ENCODE measurements at places on chromosomes 5 and 9.
A peak's percentile ranks its signal among the peaks of the same experiment; 100 is the strongest.

- no peak for DNase-seq
Observed at GRCh38 chr9:97602430-97602829, 30.7 kb downstream of the TSTD2 start.

GRCh38 chr9:8337834-8338766 lies 538.5 kb upstream of the DMAC1 start:
- DNase-seq, result no peak

DNA sequence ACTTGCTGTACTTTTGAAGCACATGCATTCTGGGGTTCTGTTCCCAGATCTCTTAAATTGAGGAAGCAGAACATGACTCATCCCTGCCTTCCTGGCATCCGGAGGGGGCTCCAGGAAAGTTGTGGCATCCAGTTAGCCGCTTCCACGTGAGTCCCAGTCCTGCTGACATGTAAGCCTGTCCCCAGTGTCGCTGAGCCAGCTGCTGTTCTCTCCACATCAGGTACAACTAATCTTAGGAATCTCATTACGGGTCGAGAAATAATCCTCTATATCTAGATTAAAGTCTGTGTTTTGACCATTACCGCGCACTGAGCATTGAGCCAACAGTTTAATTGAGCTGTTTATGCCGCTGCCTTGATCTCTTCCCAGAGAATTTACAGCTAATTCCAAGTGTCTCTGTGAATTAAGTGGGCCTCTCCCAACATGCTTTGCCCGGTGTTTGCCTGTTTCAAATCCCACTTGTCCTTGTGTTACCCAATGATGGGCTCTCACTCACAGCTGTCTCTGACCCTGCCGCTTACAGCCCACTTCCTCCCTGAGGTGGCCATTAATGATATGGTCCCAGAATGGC lies 10.5 kb upstream of the SHB start:
- no peak for DNase-seq

- DNase-seq, result no peak
Observed at GRCh38 chr5:107808671-107809137, 138.0 kb upstream of the EFNA5 start.

GRCh38 chr5:63831381-63831780 lies 130.9 kb downstream of the HTR1A start:
- DNase-seq, result no peak

GRCh38 chr9:99124534-99125255 lies 19.8 kb downstream of the TGFBR1 start:
- DNase-seq, result no peak

DNA sequence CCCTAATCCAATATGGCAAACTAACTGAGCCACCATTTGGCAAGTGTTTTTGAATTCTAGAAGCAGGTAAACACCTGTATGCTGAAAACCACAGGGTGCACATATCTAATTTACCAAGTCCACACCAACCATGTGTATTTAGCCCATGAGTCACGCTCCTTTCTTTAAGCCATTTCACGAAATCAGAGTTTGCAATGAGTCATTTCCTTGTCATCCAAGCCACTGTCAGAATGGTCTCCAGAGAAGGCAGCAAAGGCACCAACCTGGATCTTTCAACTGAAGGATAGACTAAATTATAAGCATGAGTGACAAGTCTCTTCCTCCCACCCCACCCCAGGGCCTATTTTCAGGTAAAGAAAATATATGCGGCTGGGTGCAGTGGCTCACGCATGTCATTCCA lies 110.0 kb downstream of the PAX5 start:
- DNase-seq, result peak; percentile 20

DNA sequence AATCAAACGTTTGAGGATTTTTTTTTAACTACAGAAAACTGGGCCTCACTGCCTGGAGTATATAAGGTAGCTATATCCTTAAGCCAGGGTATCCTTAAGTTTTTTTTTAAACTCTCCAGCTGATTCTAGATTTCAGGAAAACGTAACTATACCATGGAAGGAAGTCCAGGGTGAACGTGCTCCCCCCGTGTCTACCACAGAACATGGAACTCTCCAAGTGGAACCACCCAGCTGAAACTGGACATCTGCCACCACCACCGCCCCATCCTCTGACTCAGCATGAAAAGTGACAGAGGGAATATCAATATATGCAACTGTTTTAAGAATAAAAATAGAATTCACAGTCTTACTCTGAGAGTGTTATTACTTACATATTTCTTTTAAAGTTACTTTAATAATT lies 61.3 kb downstream of the DROSHA start:
- no peak for DNase-seq

DNA sequence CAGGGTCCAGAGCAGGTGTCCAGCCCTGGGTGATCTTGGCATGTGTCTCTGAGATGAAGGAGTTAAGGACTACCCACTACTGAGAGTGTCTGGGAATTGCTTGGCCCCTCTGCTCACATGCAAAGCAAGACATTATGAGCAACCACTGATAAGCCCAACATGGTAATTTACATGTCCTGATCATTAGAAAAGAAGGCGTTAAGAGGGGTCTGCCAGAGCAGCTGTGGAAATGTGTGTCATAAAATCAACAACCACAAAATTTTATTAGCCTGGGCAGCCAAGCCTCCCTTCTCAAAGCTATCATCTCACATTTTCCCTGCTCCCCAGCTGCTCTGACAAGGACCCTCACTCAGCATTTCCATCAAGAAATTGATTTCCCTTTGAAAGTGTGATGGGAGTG lies 351.0 kb downstream of the SPOCK1 start:
- no peak for DNase-seq

DNA sequence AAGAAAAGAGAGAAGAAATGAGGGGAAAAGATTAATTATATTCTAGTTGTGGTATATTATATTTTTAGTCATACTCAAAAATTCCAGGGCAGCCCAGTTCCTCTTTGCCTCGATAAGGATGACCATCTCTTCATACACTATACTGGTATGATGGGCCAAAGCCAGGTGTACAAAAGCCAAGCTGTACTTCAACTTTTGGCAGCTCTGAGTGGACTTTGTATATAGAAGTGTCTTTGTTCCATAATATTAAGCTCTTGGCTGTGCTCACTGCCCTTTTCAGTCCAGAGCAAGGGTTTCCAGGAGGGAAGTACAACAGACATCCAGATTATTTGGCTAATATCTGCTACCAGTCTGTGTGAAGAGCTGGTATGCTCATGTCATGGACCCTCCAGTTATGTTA lies 934.3 kb upstream of the CDH10 start:
- DNase-seq, result no peak

DNA sequence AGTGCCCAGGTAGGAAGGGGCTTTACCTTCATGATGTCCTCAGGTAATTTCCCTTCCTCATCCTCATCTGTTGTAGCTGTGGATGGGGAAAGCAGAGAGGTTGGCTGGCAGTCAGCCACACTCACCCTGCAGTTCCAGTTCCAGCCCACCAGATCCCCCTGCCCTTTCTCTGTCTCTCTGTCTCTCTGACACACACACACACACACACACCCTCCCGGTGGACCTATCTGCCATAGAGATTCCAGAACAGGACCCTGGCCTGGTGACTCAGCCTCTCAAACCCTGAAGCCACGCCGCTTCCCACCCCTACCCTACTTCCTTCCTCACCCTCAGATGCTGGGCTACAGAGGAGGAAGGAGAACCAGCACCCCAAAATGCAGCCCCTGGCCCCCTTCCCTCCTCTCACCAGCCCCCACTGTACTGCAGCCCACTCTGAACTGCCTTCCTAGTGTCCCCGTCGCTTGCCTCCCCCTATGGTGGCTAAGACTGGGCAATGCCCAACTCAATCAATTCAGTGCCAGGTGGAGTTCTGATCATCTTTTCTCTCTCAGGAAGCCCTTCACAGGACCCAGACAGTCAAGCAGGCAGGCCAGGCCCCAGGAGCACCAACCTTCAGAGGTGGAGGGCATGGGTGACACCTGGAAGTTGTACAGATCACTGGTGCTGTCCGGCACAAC lies 4.8 kb downstream of the IRF1 start:
- DNase-seq, result peak; percentile 15

DNA sequence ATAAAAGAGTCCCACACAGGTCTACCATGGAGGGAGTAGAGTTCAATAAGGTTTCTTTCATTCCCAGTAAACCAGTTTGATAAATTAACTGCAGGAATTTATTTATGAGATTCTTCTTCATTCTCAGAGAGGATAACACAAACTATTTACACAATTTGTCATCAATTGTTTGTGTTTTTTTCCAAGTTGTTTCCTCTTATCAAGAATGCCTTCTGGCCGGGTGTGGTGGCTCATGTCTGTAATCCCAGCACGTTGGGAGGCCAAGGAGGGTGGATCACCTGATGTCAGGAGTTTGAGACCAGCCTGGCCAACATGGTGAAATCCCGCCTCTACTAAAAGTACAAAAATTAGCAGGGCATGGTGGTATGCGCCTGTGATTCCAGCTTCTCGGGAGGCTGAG lies 216.7 kb downstream of the MLLT3 start:
- DNase-seq, result no peak

DNA sequence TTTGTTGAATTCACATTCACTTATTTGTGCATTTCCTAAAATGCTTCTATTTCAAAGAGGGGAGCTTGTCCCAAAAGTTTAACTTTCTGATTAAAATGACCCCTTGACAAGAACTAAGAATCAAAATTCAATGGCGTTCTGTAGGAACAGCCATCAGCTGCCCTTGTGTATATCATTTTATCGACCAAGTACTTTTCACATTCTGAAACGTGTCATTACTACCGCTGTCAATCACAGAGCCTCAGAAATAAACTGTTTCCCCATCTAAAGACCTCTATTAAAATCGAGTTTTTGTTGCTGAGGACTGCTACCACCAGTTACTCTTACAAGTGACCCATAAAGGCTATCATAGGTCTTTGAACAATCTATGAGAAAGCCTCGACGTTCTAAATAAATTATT lies 1.6 kb upstream of the FOXD1 start:
- DNase-seq, result no peak

DNA sequence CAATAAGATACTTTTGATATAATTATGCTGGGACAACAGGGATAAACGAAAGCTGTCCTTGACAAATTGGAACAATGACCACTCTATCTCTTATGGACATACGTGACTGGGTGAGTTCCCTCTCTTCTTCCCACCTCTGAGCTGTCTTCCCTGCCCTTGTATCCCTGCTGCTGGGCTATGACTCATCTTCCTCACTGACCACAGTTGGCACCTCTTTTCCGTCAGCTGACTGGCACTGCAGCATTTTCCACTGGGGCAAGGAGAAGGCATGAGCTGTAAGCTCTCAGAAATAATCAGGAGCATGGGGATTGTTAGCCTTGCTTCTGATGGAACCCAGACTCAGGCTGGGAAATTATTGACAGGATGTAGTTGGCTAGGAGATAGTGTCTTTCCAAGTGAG lies 48.7 kb downstream of the PCSK1 start:
- DNase-seq, result no peak

DNA sequence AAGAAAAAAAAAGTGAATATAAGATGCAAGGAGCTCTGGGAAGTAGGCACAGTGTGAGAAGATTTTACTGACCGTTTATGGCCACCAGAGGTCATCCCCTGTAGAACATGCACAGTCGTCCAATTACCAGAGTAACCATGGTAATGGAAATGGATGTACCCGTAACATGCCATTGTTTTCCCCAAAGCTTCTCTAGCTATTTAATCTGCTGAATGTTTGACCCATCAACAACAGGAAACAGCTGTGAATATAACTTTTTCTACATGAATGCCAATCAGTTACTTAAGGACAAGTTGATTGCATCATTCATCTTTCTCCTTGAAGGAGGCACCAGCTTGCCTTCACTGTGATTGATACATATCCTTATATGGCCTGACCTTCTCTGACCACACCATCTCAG lies 1967.0 kb upstream of the CDH9 start:
- DNase-seq, result no peak

- DNase-seq, result no peak
Observed at GRCh38 chr9:14303100-14303499, 10.8 kb downstream of the NFIB start.

DNA sequence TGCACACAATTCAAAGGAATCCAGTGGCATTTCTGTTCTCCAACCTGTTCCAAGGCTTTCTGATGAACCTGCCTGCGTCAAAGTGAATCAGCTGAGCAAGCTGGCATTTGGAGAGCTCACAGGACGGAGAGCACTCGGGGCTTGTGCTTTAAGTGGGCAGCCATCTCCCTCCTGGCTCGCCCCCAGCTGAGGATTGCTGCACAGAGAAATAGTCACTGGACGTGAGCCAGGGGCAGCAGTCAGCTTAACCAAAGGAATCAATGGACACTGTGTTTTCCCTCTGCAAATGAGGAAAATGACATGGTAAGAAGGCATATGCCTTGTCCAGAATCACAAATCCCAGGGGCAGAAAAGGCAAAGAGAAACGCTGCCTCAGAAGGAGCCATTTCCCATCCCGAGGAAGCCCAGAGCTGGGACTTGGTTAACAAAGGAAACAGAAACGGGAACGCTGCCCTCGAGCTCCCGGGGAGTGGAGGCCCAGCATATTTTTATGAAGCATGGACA lies 299.4 kb downstream of the ZSWIM6 start:
- DNase-seq, result no peak

DNA sequence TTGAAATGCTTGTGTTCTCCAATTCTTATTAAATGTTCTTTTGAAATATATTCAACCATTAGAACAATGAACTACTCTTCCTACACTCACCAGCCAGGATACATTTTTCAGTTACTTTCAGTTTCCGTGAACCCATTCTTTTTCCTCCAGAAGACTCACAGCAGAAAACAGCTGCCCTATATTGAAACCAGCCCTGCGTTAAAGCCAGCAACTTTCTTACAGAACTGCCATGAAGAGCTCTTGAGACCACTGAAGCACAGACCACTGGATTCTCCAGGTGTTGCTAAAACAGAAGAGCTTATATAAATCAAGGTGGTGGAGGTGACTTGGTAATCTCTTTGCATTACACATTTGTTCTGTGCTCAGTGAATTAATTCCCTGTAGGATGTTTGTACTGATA lies 365.9 kb upstream of the C9orf72 start:
- DNase-seq, result no peak

DNA sequence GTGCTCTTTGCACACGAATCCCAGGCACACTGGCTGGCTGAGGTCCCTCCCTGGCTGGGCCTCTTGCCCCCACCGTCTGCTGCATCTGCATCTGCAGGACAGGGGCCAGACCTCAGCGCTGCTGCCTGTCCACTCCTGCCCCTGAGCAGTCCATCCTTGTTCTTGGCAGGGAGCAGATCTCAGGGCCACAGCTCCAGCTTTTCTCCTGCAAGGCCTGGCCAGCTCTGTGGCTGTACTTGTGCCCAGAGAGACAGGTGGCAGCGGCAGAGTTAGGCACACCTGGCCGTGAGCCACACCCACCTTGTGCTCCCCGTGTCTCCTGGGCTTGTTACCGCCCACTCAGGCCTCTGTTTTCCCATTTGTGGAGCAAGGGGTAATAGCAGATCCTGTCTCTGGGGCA lies 13.9 kb downstream of the NEK6 start:
- no peak for DNase-seq

All from stimulated activated CD4-positive, alpha-beta T cell treated with anti-CD3 and anti-CD28 coated beads, Interleukin-4, amount 100 ng/mL, for 24 hours (primary cell).